ENCODE measurements at places on chromosomes 11 and 22.

- DNase-seq, result no peak
Measured at GRCh38 chr11:66042227-66042995, 6.5 kb downstream of the GAL3ST3 start.

- no peak for DNase-seq
Measured at GRCh38 chr22:42202669-42203068, 67.8 kb downstream of the TCF20 start.

GRCh38 chr22:36776722-36777121 lies 803 bp upstream of the IFT27 start:
- DNase-seq, result no peak

GRCh38 chr22:21450320-21450831 lies 16.8 kb upstream of the TMEM191C start:
- DNase-seq, result no peak

GRCh38 chr11:76550781-76551180 lies 106.0 kb downstream of the EMSY start:
- DNase-seq, result no peak

DNA sequence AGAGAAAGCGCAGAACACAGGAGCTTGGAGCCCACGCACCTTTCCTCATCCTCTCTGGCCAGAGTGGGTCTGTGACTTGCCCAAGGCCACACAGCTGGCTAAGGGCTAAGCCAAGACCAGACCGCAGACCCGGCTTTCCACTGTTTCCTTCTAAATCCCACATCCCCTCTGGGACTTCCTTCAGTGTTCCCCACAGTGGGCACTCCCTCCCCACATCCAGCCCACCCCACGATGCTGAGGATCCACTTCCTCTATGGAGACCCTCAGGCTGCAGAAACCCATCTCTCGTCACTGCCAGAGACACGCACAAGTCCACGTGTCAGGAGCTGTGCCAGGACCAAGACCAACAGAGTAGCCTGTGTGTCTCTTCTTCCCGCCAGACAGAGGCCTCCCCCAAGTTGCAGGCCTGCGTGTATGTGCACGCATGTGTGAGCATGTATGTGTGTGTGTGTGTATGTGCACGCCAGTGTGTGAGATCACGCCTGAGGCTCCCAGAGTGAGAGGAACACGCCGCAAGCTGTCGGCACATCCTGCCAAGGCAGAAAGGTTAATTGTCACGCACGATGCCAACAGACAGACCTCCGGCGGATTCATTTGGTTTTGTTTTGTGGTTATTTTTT lies 21.6 kb downstream of the PDGFB start:
- DNase-seq, result no peak

GRCh38 chr11:70080763-70081162 lies 2.6 kb downstream of the ANO1 start:
- DNase-seq, result no peak

DNA sequence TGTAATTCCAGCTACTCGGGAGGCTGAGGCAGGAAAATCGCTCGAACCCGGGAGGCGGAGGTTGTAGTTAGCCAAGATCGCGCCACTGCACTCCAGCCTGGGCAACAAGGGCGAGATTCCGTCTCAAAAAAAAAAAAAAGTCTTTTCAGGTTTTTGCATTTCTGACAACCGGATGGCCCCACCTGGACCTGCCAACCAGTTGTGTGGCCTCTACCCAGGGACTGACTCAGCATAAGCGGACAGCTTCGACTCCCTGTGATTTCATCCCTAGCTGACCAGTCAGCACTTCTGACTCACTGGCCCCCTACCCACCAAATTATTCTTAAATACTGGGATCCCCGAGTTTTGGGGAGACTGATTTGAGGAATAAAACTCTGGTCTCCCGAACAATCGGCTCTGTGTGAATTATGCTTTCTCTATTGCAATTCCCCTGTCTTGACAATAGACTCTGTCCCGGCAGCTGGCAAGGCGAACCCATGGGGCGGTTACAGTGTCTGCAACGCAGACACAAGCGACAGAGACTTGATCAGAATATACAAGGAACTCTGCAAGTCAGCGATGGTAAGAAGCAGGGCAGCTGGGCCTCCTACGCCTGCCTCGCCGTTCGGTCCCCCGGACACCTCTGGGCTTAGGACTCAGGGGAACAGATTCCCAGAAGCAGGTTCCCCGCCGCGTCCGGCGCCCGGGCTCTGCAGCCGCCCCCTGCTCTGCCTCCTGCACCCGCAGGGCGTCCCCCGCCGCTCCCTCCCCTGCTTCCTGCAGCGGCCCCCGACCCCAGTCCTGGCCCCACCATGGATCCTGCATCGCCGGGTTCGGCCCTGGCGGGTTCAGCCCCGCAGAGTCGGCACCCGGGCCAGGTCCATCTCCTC lies 741 bp upstream of the TALDO1 start:
- no peak for DNase-seq

DNA sequence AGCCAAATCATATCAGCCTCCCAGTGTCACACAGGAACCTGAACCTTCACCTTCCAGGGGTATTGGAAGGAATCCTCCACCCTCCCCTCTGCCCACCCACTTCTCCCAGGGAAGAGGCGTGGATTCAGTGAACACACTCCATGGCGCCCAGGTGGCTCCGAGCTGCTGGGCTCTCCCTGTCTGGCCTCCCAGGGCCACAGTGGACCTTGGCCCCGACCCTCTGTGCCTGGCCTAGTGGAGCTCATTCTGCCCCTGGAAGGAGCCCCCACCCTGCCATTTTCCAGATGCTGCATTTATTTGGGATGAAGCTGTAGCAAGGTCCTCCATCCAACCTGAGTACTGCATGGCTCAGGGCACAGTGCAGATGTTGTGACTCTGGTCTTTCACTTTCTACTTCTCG lies 1340.1 kb downstream of the TBC1D22A start:
- no peak for DNase-seq

GRCh38 chr11:808427-809286 lies 1.1 kb upstream of the RPLP2 start:
- no peak for DNase-seq

DNA sequence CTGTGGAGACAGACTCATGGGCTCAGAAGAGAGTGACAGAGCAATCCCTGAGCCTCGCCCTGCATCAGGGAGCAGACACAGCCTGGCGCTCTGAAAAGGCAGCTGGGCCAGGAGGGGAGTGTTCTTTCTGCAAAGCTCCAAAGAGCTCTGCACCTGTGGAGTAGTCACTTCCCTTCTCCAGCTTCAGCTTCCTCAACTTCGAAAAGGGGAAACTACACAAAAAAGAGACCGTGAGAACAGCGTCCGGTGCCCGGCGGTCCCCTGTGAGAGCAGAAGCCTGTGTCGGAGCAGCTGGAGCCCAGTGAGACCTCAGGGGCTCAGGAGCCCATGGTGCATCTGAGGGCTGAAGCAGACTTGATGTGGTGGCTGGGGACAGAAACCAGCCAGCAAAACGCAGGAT lies 35.1 kb downstream of the TP53I11 start:
- no peak for DNase-seq

DNA sequence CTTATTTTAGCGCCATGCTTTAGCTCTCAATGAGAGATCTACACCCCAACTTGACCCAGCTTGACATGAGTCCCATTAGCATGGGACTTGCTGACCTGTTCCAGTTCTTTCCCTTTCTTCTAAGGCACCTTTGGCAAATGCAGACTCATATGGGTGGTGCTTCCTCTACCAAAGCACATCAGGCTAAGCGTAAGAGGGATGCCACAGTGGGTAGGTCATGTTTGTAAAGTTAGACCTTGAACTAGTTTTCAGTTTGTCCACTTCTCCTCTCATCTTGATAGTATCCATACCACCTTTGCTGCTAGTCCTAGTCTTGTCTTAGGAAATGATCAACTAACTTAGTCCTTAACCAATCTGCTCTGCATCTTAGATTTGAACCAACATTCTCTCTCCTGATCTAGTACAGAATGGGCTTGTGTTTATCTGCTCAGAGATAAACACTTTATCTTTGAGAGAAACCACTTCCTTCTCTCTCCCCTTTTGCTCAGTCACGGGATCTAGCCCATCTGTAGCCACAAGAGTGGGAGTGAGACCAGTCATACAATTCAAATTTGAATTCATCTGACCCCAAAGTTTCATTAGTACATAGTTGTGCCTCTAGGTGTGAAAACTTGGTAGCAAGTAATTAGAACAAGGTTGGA lies 72.1 kb upstream of the CD44 start:
- DNase-seq, result no peak

GRCh38 chr11:128789497-128790150 lies 77.5 kb downstream of the KCNJ1 start:
- DNase-seq, result no peak

GRCh38 chr11:46743693-46744339 lies 24.8 kb downstream of the F2 start:
- no peak for DNase-seq

DNA sequence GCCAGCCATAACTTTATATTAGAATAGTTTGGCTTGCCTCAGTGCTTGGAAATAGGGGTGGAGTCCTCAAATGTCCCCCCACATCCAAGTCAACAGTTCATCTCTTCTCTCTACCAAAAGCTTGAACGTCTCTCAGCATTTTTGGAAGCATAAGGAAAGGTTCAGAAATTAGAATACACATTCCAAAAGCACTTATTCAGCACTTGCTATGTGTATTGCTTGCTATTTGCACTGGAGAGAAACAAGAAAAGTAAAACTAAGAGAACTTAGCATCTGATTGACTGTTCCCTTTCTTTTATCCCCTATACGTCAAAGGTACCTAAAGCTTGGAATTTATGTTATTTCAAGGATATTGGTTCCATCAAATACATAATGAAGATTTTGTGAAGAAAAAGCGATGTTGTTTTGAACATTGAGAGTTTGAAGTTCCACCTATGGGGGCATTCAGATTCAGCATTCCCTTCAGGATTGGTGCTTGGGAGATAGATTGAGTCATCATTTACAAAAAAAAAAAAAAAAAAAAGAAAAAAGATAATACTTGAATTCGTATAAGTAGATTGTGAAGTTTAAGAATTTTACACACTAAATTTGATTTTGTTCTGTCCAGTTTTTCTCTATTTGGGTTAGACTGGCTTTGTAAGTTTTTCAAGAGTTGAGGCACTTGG lies 1.3 kb downstream of the TBRG1 start:
- no peak for DNase-seq

DNA sequence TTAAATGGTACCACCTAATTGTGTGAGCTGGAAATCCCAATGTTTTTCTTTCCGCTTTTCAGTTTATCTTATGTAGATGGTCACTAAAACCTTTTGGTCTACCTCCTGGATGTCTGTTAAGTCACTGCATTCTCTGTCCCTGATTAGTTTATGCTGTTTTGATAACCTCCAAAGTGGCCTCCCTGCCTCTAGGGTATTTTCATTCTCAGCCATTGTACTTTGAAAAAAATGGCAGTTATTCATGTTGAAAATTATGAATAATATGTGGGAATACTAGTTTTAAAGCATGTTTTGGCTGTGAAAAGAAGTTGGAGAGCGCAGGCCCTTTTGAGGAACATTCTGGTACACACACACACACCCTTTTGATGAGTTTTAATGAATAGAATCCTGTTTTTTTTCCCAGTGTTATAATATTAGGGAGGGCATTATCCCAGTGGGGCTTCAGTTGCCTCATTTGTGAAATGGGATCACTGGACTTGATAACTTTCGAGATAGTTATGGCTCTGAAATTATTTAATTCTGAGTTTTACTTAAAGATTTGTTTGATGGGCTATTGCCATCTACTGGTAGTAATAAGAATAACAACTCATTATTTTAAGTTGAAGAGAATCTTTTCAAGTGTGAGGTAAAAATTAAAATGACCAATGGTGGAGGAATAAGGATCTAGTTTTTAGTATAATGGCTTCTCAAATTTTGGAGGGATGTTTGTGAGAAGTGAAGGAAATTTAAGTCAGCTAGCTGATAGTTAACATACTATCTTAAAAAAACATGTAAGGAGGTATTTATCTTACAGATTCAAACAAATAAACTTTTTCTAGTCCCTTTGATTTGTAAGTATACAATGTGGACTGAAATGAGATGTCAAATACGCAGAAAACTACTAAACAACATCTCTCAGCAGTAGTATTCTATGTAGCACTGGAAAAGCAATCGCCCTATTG lies 3.9 kb downstream of the FDX1 start:
- no peak for DNase-seq

DNA sequence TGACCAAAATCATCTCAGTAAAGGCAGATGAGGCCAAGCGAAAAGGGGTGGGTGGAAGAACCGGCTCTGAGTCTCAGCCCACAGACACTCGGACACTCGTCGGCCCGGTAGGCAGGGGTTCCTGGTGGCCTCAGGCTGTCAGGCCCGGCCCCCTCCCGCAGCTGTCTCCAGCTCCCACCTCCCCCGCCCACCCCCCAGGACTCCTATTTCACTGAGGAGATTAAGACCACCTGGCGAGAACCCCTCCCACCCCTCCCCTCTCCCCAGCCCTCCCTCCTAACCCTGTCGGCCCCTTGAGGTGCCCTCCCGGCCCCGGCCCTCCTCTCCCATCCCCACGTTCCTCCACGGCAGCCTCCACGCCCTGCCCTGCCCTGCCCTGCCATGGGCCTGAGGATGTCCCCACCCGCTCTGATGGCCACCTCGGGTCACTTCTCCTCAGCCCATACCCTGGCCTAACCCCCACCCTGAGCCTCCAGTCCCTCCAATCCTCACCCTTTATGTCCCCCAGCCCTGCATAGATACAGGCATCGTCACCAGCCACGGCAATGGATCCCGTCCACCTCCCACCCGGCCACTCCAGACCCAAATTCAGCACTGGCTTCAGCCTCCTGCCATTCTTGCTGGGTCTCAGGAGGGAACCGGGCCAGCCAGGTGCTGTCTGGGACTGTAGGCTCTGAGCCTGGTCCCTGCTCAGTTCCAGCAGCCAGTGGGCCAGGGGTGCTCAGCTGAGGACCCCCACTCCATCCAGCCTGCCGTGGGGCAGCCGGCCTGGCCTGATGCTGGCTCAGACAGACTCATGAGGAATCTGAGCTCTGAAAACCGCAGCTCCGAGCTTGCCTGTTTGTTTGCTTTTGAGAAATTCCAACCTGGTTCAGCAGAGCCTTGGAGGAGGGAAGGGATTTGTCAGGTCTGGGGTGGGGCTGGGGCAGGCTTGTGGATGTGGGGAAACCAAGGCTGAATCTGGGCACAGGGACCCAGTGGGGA lies 9.8 kb upstream of the TBX1 start:
- no peak for DNase-seq

DNA sequence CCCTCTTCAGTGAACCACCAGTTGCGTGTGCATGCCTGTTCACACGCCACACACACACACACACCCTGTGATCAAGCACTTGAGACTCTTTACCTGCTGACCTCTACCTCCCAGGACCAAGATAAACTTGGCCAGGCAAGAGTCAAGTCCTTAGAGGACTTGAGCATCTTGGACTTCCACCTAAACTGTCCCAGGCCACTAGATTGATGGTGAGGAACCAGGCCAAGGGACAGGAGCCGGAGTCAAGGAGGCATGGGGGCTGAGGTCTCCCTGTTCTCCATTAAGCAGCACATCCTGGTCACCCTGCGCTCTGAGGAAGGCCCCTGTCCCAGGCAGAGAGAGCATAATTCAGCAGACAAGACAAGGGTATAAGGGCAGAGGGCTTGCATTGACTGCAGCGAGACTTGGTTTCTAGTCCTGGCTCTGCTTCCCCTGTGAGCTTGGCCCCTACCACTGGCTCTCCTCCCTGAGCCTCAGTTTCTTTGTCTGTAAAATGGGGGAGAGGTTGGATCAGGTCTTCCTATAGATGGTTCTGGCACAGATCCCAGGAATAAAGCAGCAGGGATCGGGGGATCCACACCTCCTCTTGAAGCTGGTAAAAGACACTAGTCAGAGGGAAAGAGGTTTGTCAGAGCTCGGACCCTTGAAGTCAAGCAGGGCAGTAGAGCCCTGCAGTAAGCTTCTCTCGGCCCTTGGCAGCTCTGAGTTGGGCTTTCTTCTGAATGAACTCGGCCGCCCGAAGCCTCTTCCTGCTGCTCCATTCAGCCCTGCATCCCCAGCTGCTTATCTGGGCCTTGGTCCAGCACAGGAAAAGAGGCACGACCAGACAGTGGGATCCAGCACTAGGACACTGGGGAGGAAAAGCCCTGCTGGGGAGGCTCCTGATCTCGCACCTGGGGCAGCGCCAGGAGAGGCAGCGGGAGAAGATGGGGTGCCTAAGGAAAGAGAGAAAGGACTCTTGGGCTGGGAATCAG lies 2.0 kb downstream of the CREB3L1 start:
- no peak for DNase-seq
